ENCODE measurements at places on chromosomes 12 and 14.

DNA sequence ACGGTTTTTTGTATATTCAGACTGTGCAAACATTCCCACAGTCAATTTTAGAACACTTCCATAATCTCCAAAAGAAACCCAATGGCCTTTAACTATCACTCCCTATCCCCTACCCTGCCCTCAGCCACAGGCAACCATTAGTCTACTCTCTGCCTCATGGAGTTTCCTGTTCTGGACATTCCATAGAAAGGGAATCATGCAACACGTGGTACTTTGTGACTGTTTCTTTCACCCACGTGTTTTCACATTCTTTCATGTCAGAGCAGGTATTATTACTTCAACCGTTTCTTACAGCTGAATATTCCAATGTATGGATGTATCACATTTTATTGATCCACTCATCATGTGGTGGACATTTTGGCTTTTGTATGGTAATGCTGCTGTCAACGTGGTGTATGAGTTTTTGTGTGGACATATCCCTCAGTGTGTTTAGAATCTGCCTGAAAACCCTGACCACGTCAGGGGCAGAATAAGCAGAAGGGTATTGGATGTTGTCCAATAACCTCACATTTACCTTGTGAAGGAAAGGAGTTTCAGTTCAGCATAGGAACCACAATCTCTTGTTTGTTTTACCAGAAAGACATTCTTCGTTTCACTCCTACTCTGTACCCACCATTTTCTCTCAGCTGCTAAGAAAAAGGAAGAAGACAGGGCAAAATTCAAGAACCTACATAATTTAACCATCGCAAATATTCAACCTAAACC lies 107.5 kb upstream of the DYRK2 start:
- no peak for DNase-seq

DNA sequence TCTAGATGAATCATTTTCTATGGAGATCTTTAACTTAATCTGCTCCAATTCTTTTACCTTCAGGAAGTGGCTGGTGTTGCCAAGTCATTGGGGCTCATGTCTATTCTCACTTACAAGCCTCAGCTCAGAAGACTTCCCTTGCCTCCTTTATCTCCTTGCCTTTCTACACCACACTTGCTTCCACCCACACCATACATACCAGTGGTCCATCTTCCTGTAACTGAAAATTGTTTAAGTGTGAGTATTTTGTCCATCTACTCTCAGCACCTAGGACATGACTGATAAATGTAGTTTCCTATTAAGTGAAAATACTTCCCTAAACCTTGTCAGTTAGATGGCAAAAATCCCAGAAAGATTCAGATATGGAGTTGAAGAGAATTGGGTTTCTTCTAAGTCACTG lies 199.7 kb upstream of the CPNE8 start:
- DNase-seq = no peak

DNA sequence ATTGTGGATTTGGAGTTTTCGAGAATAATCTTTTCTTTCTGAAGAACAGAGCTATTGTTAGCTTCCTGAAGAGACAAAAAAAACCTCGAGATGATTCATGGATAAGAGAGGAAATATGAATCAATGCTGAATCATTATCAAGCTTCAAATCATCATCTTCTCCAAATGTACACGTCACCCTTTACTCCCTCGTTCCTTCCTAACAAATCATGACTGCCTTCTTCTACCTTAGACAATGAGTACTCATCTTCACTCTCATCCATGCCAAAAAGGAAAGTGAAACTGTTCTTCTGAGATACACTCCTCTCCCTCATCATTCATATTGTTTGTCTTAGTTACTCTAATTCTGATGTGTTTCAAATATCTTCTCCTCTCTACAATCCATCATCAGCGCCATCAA lies 1115.8 kb upstream of the ATXN7L3B start:
- DNase-seq = no peak

- no peak for DNase-seq
These were observed 2.1 kb upstream of the RABGGTA start for GRCh38 chr14:24273422-24273998.

GRCh38 chr14:60353420-60353819 lies 104.4 kb downstream of the PPM1A start:
- DNase-seq = no peak
